ENCODE measurements at places on chromosomes 4 and X.
A peak's percentile ranks its signal among the peaks of the same experiment; 100 is the strongest.

- DNase-seq: peak; percentile 61
Measured at GRCh38 chrX:136953867-136954787, 73.6 kb upstream of the RBMX start.

DNA sequence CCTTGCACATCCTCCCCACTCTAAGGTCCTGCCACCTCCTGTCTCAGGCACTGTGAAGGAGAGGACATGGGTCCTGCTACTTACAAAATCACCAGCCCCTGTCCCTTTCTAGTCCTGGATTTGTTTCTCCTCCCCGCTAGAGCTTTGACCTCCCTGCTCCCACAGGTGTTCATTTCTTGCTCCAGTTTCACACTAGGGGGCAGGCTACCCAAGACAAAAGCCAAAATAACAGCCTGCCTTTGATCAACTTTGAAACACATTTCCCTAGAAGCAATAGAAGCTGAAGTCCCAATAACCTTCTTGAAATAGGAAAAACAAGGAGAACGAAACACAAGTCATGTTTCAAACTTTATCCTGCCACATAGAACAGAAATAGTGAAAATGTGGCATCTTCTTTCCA is 164.4 kb downstream of the QDPR start:
- no peak for DNase-seq

GRCh38 chrX:49187028-49187394 is 838 bp upstream of the PRICKLE3 start:
- DNase-seq: no peak

DNA sequence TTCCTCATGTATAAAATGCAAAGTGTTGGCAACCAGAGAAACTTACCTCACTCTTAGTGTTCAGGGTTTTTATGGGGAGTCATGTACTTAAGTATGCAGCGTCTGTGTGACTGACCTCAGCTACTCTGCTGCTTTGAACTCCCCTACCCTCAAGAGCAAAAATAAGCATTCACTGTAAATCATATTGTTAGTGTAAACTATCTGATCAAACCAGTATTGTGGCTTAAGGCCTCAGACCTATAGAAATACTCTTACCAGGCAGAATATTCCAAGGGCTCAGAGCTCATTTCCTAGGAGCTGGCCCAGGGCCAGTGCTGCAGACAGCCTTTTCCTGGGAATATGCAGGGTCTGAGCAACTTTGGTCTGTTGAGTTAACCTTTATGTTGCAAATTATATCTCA is 453.1 kb downstream of the CCSER1 start:
- DNase-seq: no peak

GRCh38 chr4:148812101-148812500 is 369.9 kb upstream of the NR3C2 start:
- no peak for DNase-seq

DNA sequence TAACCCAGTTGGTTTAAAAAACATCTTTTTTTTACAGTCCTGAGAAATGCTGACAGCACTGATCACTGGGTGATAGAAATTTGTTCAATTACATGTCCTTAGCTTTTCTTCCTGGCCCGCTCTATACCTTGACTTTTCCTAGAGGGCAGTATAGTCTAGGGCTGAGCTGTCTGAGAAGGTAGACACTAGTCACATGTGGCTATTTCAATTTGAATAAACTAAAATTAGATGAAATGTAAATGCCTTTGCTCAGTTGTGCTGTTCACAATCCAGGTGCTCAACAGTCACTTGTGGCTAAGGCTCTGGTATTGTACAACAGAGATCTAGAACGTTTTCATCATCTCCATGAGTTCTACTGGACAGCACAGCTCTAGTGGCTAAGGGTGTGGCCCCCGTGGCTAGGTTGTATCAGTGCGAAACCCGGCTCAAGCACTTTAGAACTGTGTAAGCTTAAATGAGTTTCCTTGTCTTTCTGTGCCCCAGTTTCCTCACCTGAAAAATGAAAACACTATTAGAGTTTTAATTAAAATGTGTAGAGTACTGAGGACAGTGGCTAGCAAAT is 111.6 kb upstream of the WDR17 start:
- DNase-seq: no peak

DNA sequence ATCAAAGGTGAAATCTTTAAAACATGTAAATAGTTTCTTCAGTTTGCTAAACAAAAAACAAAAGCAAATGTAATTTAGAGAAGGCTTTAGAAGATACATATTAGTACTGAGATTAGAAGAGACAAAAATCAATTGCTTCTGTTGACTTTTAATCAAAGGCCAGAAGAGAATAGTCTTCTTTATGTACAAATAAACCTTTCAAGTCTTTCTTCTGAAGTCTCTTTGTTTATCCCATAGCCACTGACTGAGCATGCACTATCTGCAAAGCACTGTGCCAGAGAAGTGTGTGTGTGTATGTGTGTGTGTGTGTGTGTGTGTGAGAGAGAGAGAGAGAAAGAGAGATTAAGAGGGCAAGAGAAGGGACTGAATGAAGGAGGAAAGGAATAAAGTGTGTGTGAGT is 198.4 kb downstream of the GLUD2 start:
- no peak for DNase-seq

DNA sequence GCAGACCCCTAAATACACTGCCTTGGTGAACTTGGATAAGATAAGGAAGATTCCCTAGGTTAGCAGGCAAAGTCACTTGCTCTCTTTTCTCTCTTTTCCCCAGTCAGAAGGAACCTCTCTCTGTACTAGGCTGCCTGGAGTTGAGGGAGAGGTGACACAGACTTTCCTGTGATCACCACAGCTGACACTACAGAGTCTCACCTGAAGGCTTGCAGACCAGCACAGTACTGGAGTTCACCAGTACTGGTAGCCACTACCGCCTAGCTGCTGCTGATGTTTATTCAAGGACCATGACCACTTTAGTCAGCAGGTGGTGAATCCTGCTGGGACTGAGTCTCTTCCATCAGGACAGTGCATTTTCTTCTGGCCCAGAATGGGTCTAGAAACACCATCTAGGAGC is 63.3 kb downstream of the PTPN13 start:
- DNase-seq: no peak

GRCh38 chr4:165199286-165199685 is 8.1 kb upstream of the KLHL2 start:
- no peak for DNase-seq

DNA sequence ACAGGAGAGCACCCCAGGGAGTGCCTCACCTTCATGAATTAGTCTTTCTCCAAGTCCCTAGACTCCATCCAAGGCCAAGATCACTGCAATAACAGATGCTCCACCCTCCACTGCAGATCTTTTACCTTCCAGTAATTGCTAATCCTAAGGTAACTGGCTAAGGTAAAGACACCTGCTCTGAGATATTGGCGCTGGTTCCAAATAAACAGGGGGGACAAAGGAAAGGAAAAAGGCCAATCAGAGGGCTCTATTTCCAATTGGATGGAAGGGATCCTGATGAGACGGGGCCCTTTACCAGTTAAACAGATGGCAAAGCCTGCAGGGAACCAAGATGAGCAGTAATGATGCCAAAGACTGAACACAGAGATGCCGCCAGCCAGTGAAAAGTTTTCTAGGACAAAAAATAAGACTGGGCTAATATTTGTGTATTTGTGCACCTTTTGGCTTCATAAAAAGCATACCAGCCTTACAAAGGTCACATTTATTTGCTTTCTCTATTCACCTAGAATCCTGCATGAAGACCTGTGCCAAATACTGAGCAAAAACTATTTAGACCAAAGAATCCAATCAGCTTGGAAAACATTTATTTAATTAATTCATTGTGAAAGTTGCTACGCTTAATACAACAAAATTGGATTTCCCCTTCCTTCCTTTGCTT is 148.5 kb downstream of the PPP3CA start:
- no peak for DNase-seq

GRCh38 chr4:19508442-19508841 is 743.3 kb upstream of the SLIT2 start:
- DNase-seq: no peak

DNA sequence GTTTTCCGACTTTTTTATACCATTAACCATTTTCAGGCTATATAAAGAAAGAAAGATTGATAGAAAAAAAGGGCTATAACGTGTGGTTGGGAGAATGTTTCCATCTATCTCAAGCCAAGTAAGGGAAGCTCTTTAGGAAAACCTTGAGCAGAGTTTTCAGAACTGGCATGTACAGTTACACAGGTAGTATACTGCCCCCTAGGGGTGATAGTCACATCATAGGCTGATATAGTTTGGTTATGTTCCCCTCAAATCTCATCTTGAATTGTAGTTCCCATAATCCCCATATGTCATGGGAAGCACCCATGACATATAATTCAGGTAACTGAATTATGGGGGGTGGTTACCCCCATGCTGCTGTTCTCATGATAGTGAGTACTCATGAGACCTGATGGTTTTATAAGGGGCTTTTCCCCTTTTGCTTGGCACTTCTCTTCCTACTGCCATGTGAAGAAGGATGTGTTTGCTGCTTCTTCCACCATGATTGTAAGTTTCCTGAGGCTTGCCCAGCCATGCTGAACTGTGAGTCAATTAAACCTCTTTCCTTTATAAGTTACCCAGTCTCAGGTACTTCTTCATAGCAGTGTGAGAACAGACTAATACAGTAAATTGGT is 186.8 kb downstream of the TMA16 start:
- DNase-seq: no peak

GRCh38 chr4:41725254-41725653 is 23.3 kb downstream of the PHOX2B start:
- no peak for DNase-seq

DNA sequence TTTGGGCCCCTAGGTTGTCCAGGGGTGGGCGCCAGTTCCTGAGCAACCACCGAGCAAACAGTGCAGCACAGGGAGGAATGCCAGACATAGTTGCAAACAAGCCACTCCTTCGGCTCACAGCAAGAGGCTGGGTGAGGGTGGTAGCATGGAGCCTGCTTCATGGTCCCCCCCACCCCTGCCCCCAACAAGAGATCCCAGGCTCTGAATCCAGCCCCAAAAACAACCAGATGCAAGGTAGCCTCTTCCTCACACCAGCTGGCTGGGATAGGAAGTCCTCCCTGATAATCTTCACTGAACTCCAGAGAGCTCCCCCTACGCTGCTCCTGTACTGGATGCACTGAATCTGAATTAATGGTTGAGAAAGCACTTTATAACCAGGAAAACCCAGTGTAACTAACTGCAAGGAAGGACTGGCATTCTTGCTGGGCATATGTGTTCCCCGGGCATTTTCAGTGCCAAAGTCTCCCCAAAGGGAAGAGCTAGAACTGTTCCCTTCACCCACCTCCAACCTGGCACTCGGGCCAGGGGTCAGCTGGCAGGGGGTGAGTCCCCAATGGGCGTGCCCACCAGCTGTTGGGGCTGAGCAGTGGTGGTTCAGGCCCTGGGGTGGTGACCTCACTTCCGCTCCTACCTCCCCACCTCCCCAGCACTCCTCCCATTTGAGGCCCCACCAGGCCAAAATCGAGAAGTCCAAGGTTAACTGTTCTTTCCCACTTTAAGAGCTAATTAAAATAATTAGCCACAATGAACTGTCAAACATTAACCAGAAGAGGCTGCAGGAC is 1.5 kb downstream of the ELF4 start:
- no peak for DNase-seq

DNA sequence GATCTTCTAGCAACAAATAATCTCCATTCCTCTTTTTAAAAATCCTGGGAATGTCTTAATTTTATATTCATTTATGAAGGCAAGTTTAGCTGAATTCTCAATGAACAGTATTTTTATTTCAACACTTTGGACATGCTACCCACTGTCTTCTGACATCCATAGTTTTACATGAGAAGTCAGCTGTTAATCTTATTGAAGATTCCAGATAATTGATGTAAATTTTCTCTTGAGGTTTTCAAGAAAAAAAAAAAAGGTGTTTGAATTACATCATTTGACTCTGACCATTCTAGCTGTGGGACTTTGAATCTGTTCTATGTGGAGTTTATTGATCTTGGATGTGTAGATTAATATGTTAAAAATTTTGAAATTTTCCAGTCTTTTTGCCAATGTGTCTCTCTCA is 28.0 kb downstream of the PDHA2 start:
- DNase-seq: no peak

DNA sequence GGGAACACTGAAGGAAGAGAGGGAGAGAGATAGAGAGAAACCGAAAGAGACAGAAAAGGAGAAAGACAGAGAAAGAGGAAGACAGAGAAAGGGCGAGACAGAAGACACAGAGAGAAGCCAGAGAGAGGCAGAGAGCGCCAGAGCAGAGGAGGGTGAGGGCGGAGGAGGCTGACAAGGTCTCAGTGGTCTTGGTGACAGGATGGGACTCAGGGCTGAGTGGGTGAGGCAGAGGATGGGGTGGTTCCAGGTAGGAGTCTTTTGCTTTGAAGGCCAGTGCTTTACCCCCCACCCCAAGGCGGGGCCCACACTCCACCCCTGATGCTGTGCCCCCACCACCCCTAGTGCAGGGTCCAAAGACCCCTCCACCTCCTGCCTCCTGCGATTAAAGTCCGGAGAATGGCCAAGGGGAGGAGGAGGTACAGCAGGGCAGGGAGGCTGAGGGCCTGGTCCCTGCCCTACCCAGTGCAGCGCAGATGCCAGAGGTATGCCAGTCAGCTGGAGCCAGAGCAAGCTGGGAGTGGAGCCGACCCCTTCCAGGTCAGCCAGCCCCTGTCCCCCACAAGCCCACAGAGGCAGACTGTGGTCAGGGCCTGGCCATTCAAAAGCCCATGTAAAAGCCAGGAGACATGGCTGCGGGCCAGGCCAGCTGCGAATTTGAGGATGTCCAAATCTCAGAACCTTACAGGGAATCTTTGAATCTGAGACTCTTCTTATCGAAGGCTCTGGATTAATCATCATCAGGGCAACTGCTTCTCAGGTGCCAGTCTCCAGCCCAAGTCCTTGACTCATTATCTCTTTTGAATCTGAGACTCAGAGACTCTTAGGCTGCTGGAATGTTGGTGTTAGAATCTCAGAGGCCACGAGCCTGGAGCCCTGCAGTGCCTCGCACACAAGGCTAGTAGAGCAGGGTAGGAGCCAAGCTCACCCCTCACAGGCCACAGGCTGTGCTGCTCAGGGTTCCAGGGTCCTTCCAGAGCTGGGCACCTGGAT is 758 bp downstream of the IQSEC2 start:
- DNase-seq: no peak

DNA sequence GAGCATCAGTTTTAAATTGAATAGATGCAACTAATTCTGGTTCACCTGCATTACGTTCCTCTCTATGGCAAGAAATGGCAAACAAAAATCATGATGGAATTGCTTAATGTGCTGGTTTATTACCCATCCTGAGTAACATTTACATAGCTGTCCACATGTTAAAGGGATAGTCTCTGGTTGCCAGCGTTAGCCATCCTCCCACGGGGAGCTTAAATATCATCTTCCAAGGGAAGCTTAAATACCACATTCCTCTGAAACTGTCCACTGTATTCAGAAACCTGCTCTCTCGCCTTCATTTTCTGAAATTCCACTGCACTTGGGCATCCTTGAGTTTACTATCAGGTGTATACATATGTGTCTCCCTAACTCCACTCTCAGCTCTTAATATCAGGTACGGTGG is 586.6 kb downstream of the TLL1 start:
- no peak for DNase-seq

- DNase-seq: no peak
Measured at GRCh38 chrX:4905576-4905975, 1192.1 kb upstream of the PRKX start.

GRCh38 chr4:27081675-27082586 is 221.3 kb downstream of the STIM2 start:
- DNase-seq: no peak

- DNase-seq: no peak
Measured at GRCh38 chrX:124641737-124642491, 295.6 kb downstream of the SH2D1A start.

All from activated CD8-positive, alpha-beta memory T cell treated with anti-CD3 and anti-CD28 coated beads, Interleukin-2, amount 50 U/mL, for 48 hours (primary cell).